ENCODE measurements at places on chromosomes 3 and 15. TPM values are rescaled to one million over a fixed set of nuclear protein-coding genes. Genes with fewer than 3 reads are reported as not detected.

DNAH12 gene
- total RNA-seq: not detected

THPO gene
- not detected for total RNA-seq

CCDC54 gene
- total RNA-seq: not detected

CYP8B1 gene
- not detected for total RNA-seq

GCSAM gene
- 14.4 TPM for total RNA-seq

Measured in activated CD4-positive, alpha-beta memory T cell treated with anti-CD3 and anti-CD28 coated beads for 36 hours (primary cell).